ENCODE measurements at places on chromosomes 2 and 18. TPM values are rescaled to one million over a fixed set of nuclear protein-coding genes. Genes with fewer than 3 reads are reported as not detected.

The UGT1A5 gene
- not detected for total RNA-seq

The ACTR2 gene
- 95.8 TPM for total RNA-seq

The REG3A gene
- total RNA-seq = not detected

The TUBA4B gene
- total RNA-seq = 0.14 TPM

The SERPINB5 gene
- not detected for total RNA-seq

DNA sequence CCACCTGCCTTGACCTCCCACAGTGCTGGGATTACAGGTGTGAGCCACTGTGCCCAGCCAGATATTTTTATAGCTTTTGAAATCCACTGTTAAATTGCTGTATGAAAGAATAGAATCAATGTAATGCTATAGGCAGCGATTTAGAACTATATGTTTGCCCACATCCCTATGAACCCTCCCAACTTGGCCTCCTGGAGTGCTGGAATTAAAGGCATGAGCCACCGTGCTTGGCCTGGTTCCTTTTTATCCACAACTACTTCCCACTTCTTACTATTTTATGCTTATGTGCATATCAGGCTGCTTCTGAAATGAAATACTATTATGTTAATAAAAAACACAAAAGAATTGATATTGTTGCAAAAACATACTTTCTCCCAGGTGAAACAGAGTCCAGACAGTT is 11.6 kb upstream of the PTPN2 start:
- H3K27me3 ChIP-seq = no peaks in the 10 kb centered on the region
- DNase-seq = no peak
- H3K4me3 ChIP-seq = no peak overlapping the region
- 0 out of 2 replicates have a peak, but pooled peaks cover 6% of the 10 kb centered on the region for H3K4me1 ChIP-seq
- no peaks in the 10 kb centered on the region for H3K36me3 ChIP-seq

- no peak overlapping the region for H3K4me3 ChIP-seq
- H3K27ac ChIP-seq = no peak overlapping the region
- H3K27me3 ChIP-seq = no peaks in the 10 kb centered on the region
- no peaks in the 10 kb centered on the region for H3K4me1 ChIP-seq
- no peak for DNase-seq
- H3K36me3 ChIP-seq = no peaks in the 10 kb centered on the region
Observed at GRCh38 chr2:106996171-106996769, 110.3 kb upstream of the ST6GAL2 start.

- H3K4me1 ChIP-seq = no peaks in the 10 kb centered on the region
- H3K36me3 ChIP-seq = no peaks in the 10 kb centered on the region
- H3K27me3 ChIP-seq = no peaks in the 10 kb centered on the region
- H3K27ac ChIP-seq = no peak overlapping the region
- DNase-seq = no peak
Observed at GRCh38 chr2:55196526-55196925, 35.6 kb downstream of the CLHC1 start.

DNA sequence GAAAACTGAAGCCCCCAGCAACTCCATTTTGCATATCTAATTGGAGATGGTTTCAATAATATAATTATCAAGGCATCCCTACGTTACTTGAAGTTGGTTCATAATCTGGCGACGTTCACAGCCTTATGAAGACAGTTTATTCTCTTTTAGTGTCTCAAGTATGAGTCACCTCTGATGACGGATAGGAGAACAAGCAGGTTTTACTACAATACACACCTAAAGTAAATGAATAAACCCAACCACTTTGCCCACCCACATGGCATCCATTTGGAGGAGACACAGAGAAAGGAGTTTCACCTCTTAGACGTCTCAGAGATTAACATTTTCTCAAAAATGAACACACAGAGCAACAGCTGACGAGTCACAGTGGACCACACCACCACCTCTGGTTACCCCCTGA is 40.8 kb downstream of the BCL11A start:
- no peaks in the 10 kb centered on the region for H3K27me3 ChIP-seq
- no peak for DNase-seq
- H3K27ac ChIP-seq = peak overlapping the region; percentile 70
- no peaks in the 10 kb centered on the region for H3K36me3 ChIP-seq
- peaks cover 99% of the 10 kb centered on the region for H3K4me1 ChIP-seq

GRCh38 chr2:186887107-186888090 is 38.4 kb upstream of the ZSWIM2 start:
- H3K27me3 ChIP-seq = no peaks in the 10 kb centered on the region
- no peaks in the 10 kb centered on the region for H3K4me1 ChIP-seq
- DNase-seq = no peak
- no peaks in the 10 kb centered on the region for H3K36me3 ChIP-seq

- H3K36me3 ChIP-seq = no peaks in the 10 kb centered on the region
- no peak overlapping the region for H3K27ac ChIP-seq
- peaks cover 32% of the 10 kb centered on the region for H3K4me1 ChIP-seq
- no peaks in the 10 kb centered on the region for H3K27me3 ChIP-seq
- no peak for DNase-seq
Observed at GRCh38 chr2:152456262-152456661, 121.3 kb downstream of the FMNL2 start.

DNA sequence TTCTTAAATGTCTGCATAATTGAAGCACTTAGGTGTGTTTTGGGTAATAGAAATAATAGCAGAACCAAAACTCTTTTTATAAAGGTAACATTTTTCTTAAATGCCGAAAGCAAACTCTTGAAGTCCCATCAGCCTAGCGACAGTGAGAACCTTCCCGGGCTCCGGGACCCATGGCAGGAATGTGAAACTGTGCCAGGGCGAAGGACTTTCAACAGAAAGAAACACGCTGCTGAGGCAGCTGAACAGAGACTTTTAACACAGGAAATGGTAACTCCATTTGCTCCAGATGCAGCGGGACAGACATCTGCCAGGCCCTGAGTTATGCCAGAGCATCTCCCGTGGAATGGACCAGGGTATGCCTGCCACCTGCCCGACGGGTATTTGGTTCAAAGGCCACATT is 34.3 kb downstream of the SALL3 start:
- H3K27me3 ChIP-seq = no peaks in the 10 kb centered on the region
- DNase-seq = no peak
- H3K4me3 ChIP-seq = no peak overlapping the region
- no peak overlapping the region for H3K27ac ChIP-seq

DNA sequence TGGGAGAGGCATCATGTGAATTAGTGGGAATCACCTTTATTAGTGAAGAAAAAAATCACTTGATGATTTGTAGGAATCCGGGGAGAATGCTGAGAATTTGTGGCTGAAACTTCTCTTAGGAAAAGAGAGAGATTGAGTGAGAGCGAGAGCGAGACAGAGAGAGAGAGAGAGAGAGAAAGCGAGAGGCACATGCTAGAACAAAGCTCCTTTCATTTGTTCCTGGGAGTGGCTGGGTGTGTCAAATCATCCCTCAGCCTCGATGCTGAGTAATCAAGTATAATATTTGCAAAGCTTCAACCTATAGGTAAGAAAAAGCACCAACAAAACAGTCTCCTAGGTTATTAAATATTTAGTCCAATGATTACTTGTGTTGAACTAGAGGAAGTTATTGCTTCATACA is 4.4 kb upstream of the SERPINB5 start:
- H3K27me3 ChIP-seq = no peaks in the 10 kb centered on the region
- no peak overlapping the region for H3K4me3 ChIP-seq
- H3K27ac ChIP-seq = no peak overlapping the region

- no peaks in the 10 kb centered on the region for H3K4me1 ChIP-seq
- H3K27ac ChIP-seq = no peak overlapping the region
- H3K36me3 ChIP-seq = no peaks in the 10 kb centered on the region
- no peaks in the 10 kb centered on the region for H3K27me3 ChIP-seq
- H3K4me3 ChIP-seq = no peak overlapping the region
Observed at GRCh38 chr18:35236571-35237363, 4.1 kb upstream of the ZNF397 start.

DNA sequence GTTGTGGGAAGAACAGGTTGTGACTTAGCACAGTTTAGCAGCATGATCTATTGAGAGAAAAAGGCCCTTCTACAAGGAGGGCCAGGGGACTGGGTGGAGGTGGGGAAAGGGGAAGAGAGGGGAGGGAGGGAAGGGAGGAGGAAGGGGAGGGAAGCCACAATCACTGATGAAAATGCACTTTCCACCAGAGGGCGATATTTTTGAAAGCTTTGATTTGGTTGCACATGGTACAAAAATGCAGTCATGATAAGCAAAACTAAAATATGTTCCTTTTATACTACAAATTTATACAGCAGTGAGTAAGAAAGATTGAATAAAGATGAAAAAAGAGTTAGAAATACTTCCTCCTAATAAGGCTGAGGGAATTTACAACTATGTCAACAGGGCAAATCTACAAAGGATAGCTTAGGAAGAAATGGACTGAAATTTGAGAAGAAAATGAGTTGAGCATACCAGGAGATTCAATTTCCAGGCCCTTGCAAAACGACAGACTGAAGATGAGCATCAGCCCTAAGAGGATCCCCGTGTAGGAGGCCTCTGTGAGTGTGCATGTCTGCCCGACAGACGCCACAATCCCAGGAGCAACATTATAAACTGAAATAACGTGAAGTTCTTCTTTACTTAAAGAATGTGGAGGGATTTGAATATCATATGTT is 17.2 kb downstream of the SH3YL1 start:
- peak; percentile 78 for DNase-seq
- H3K27me3 ChIP-seq = no peaks in the 10 kb centered on the region
- no peaks in the 10 kb centered on the region for H3K4me1 ChIP-seq
- H3K4me3 ChIP-seq = no peak overlapping the region
- H3K36me3 ChIP-seq = no peaks in the 10 kb centered on the region

DNA sequence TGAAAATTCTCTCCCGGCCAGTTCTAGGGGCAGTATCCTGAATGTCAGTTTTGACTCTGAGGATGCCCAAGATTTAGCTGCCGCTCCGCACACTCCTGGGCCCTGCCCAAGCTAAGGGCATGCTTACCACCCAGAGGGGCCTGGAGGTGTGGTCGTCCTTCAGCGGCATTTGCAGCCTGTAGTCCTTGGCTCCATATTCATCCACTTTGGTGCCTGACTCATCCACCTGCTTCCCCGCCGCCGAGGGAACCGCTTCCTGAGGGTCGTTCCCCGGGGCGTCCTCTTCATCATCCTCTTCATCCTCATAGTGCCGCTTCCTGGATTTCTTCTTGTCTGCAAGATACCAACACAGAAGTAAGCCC is 577 bp downstream of the ERCC3 start:
- peak overlapping the region; percentile 99 for H3K27ac ChIP-seq
- peaks cover 11% of the 10 kb centered on the region for H3K4me1 ChIP-seq

GRCh38 chr2:9830685-9831410 is 12.4 kb upstream of the TAF1B start:
- H3K27me3 ChIP-seq = no peaks in the 10 kb centered on the region
- H3K4me1 ChIP-seq = 0 out of 2 replicates have a peak, but pooled peaks cover 7% of the 10 kb centered on the region
- no peak for DNase-seq
- H3K4me3 ChIP-seq = no peak overlapping the region

GRCh38 chr2:32229635-32230034 is 35.1 kb downstream of the NLRC4 start:
- DNase-seq = no peak
- no peaks in the 10 kb centered on the region for H3K4me1 ChIP-seq
- no peaks in the 10 kb centered on the region for H3K36me3 ChIP-seq
- no peak overlapping the region for H3K4me3 ChIP-seq

- no peak overlapping the region for H3K4me3 ChIP-seq
- no peak overlapping the region for H3K27ac ChIP-seq
- no peaks in the 10 kb centered on the region for H3K27me3 ChIP-seq
- no peaks in the 10 kb centered on the region for H3K36me3 ChIP-seq
Observed at GRCh38 chr18:9965711-9966624, 52.2 kb downstream of the VAPA start.

DNA sequence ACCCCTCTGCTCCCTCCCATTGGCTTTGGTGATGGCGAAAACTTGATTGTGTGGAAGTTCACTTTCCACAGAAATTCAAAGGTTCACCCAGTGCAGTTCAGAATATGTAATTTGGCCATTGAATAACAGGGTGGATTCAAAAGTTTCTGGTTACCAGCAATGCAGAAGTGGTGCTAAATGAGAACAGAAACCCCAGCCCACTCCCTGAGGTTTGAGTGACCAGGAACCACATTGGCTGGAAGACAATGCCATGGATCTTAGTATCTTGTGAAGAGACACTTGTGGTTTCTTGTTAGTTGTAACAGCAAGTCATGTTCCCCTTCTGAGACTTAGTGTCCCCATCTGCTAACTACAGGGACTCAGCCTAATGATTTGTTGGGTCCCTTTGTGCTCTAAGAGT is 49.8 kb downstream of the QPCT start:
- DNase-seq = no peak
- no peaks in the 10 kb centered on the region for H3K27me3 ChIP-seq
- peaks cover 12% of the 10 kb centered on the region for H3K4me1 ChIP-seq

GRCh38 chr2:217935901-217936684 is 66.7 kb downstream of the TNS1 start:
- no peaks in the 10 kb centered on the region for H3K27me3 ChIP-seq
- peaks cover 34% of the 10 kb centered on the region for H3K4me1 ChIP-seq
- H3K4me3 ChIP-seq = peak overlapping the region; percentile 5
- no peaks in the 10 kb centered on the region for H3K36me3 ChIP-seq

DNA sequence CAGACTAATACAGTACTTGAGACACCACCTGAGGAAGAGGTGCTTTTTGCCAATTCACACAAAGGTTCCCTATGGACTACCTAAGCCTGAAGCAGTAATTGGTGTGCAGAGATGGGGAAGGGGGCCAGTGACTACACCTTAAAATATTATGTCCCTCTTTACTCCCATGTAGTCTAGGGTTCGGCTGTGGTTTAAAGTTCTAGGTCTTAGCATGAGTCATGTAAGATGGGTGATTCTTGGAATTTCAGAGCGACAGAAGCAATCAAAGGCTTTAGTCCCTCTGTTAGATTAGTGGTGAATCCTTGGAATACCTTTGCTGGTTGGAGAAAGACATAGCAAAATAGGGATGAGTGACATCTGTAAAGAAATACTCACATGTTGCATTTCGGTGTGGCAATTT is 14.3 kb upstream of the CCDC85A start:
- no peak overlapping the region for H3K27ac ChIP-seq
- no peak overlapping the region for H3K4me3 ChIP-seq
- no peaks in the 10 kb centered on the region for H3K4me1 ChIP-seq

GRCh38 chr2:121524685-121525425 is 5.8 kb upstream of the RNU4ATAC start:
- peak overlapping the region; percentile 69 for H3K27ac ChIP-seq
- no peak overlapping the region for H3K4me3 ChIP-seq
- H3K4me1 ChIP-seq = peaks cover 10% of the 10 kb centered on the region
- H3K36me3 ChIP-seq = peaks cover 7% of the 10 kb centered on the region
- no peak for DNase-seq
- no peaks in the 10 kb centered on the region for H3K27me3 ChIP-seq

GRCh38 chr2:67828066-67828465 is 234.7 kb downstream of the C1D start:
- H3K27me3 ChIP-seq = no peaks in the 10 kb centered on the region
- no peak overlapping the region for H3K4me3 ChIP-seq
- no peak for DNase-seq
- H3K4me1 ChIP-seq = no peaks in the 10 kb centered on the region
- no peaks in the 10 kb centered on the region for H3K36me3 ChIP-seq
- H3K27ac ChIP-seq = no peak overlapping the region
